ENCODE measurements at places on chromosomes 2 and 18.

DNA sequence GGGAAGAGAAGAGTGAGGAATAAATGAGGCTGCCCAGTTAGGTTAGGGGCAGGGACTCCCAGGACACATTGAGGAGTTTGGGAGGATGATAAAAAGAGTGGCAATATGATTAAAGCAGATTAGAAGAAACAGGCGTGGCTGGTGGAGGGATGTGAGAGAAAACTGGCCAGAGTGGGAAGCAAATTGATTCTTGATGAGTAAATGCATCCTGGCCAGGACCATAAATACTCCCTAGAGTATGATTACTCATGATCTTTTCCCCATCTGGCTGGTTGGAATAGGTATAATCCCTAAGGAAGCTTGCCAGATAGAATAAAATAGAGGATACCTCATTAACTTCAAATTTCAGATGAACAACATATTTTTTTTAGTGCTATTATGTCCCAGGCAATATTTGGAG is 21.5 kb upstream of the DAW1 start:
- DNase-seq, result no peak

DNA sequence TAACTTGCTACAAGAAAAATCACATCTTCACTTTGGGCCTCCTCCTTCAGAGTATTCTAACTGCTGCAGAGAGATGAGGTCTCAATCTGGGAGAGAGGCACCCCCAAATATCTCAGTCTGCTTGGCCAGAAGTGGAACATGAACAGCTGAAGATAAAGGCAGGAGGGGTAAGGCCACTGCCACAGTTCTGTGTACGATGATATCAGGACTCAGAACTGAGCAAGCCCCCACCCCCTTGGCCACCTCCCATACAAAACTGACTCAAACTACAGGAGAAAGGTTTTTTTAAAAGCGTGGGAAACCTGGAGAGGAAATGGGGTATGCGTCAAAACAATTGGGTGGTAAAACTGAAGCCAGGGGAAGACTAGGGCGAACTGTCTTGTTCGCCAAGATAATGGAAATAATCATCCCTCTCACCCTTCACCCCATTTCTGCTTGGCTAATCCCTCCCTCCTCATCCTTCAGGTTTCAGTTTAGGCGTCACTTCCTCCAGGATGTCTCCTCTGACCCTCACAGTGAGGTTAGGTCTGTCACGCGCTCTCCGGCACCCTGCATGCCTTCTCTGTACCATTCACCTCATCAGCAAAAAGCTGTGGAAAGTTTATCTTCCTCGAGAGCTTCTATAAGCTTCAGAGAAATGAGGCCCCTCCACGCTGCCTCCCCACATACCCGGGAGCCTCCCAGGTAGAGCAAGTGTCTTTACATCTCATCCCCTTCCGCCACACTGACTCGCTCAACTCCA is 64.4 kb downstream of the SFXN5 start:
- no peak for DNase-seq

DNA sequence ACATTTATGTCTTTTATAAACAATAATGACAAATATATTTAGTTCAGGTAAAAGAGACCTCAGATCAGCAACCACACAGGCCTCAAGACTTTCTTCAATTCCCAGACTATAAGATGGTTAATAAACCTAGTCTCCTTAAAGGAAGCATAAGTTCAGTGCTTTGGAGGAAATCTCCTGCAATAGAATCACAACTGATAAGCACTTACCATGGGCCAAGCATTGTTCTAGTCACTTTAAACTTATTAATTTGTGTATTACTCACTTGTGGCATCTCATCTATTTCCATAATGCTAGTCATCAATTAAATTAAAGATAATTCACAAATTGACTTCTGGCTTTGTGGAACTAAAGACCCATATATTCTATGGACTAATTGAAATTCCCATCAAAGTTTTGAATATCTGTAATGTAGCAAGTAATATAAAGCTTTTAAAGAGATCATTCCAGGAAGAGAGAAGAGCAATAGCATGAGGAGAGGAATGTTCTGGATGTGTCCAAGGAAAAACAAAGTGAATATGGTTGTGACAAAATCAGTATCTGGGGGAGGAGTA is 42.2 kb downstream of the COL3A1 start:
- no peak for DNase-seq

DNA sequence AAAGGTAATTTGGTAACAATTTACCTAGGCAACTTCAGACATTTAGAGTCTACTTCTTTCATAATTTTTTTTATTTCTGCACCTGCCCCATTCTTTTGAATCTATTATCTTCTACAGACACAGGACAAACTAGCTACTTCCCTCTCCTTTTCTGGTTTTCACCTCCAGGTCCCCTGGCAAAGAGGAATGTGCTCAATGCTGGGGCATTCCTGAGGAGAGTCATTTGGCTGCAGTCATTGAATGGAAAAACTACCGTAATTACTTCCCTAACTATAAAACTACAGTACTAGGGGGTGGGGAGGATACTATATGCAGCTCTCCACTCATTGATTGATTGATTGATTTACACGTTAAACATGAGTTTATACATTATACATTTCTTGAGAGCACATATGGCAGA is 11.2 kb upstream of the ARHGAP28 start:
- DNase-seq, result no peak

DNA sequence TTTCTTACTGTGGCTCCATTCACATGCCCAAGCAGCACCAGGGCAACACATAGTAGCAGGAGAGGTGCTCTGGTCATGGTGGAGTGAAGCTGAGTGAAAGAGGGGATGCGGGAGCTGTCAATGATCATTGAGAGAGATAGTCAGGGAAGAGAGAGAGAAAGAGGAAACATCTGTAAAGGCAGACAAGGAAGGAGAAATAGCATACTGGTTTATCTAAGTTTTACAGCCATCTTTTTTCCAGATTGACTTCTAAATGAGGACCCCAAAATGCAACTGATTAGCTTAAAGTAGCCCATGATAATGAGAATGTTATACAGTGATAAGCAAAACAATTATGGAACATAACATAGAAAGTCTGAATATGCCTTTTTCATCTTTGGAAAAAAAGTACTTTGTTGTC is at the start of gene C2orf66:
C2orf66 (minus strand) TSS at position 96 of the 400 bp plus-strand sequence; CDS start at position 77, 19 bp downstream.
- DNase-seq, result no peak

DNA sequence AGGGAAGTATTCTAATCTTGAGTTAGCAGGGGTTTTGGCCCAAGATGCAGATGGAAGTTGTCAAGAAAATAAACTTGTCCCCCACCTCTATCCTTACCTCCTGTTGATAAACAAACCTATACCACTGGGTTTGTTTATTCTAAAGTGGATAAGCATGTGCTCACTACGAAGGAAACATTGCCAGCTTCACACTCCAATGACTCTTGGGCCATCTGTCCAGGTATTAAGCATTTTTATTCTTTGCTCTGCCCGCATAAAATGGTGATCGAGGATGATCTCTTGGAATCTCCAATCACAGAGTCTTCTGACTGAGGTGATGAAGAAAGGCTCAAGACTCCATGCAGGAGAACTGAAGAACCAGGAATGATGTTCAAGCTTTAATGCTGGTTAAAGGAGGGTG is 1908.4 kb upstream of the PIK3C3 start:
- DNase-seq, result no peak

- DNase-seq, result no peak
These were observed 18.2 kb downstream of the CDKL4 start for GRCh38 chr2:39225567-39225966.
